ENCODE measurements at places on chromosomes 12 and 14. TPM values are rescaled to one million over a fixed set of nuclear protein-coding genes. Genes with fewer than 3 reads are reported as not detected.

The CHMP4A gene
- 14.5 TPM for total RNA-seq

The TAS2R9 gene
- total RNA-seq, result not detected

The RBM23 gene
- total RNA-seq, result 38.0 TPM

The SCFD1 gene
- total RNA-seq, result 31.0 TPM

The OTX2 gene
- not detected for total RNA-seq

The ZNF891 gene
- 0.53 TPM for total RNA-seq

The ACRBP gene
- 0.95 TPM for total RNA-seq

The NEMF gene
- total RNA-seq, result 21.3 TPM
